ENCODE measurements at places on chromosomes 11 and 22.

DNA sequence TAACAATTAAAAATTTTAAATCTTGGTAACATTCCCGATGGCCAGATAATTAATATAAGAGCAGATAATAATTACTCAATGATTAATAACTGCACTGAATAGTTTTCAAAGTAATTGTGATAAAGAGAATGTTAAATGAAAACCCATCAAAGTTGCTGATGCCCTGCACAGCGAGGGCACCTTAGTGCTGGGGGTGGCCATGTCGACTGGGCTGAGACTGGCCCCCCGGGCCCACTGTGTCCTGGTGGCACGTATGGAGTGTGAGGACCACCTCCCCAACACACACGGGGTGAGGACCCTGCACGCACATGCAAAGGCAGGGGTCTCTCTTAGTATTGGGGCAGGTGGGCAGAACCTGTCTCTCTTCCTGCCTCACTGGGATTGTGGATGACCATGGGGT lies 15.1 kb upstream of the CCDC188 start:
- DNase-seq = no peak

GRCh38 chr11:76916712-76917111 lies 56.0 kb downstream of the ACER3 start:
- DNase-seq = no peak

DNA sequence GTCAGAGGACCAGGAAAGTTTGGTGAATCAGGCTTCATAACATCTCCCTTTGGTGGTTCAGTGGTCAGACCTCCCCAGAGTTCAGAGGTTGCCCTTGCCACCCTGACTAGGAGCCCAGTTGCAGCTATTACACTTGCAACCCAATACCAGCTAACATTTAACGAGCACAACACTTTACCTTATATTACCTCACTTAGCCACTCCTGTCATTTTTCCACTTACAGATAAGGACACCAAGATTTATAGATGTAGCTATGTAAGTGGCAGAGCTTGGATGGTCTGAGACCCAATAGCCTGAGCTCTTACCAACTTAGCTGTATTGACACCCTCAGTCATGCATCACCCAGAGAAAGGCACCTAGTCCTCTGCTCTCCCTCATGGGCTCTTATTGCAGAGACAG lies 234.7 kb downstream of the INSC start:
- no peak for DNase-seq

- DNase-seq = no peak
Observed at GRCh38 chr11:111336582-111337256, 38.4 kb downstream of the POU2AF3 start.

- DNase-seq = no peak
Observed at GRCh38 chr11:120168960-120169681, 31.2 kb upstream of the TRIM29 start.

GRCh38 chr11:112398798-112399478 lies 138.3 kb upstream of the PLET1 start:
- no peak for DNase-seq

DNA sequence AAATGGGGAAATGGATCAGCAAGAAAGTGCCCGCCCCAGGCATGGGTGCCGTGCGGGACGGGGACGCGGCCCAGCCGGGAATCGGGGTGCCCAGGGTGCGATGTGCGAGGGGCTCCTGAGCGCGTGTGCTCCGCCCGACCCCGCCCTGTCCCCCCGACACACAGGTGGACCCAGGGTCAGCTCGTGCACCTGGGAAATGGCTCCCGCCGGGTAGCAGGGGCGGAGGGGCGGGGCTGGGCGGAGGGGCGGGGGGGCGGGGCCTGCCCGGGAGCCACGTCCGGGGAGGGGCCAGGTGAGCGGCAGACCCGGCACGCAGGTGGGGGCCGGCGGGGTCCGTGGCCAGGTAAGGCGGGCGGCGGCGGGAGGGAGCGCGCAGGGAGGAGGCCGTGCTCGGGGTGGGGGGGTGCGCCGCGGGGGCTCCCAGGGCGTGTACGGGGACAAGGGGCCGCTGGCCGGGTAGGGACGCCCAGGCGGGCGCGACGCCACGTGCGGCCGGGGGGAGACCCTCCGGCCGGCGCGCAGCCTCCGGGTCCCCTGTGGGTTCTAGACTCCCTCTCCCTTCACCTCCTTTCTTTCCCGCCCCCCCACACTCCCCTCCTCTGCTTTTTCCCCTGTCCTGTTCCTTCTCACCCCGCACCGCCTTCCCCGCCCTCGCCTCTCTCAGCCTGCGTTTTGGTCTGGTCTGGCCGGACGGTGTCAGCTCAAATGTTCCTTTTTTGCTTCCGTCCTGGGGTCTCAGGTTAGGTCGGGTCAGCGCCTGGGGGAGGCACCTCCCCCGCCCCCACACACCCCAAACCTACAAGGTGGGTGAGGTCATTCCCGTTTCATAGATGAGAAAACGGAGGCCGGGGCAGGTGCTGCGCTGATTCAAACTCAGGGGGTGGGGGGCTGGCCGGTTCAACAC lies at the start of gene ARHGAP8:
Gene ARHGAP8 (plus strand): TSS at position 291 of the 904 bp plus-strand sequence. CDS start 33,953 bp downstream, outside the sequence.
- no peak for DNase-seq

DNA sequence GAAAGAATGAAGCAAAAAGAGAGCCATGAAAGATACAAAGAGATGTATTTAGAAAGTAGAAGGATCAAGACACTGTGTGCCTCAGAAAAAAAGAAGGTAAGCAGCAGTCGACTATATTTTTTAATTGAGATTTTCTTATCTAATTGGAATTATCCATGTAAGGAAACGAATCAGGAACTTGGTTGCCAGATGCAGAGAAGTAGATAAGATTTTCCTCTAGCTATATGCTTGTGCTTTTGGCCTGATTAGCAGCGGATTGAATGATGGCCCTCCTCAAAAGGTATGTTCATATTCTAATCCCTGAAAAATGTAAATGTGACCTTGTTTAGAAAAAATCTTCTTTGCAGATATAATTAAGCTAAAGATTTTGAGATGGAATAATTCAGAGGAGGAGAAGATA lies 43.9 kb upstream of the CARD18 start:
- DNase-seq = no peak

DNA sequence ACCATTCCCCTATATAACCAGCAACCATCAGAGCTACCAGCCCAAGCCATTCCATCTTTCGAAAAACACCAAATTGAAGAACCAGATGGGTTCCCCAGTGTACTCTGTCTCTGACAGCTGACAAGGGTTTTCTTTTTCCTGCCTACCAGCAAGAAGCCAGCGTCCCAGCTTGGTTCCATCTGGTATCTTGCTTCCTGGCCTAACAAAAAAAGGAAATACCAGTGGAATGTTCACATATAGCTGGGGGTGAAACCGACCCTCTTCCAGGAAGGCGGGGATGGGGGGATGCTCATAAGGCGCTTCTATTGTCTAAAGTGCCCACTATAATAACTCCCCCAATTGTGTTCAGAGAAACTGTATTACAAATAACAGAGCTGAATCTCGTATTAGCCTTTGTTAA lies 172.3 kb downstream of the LDLRAD3 start:
- no peak for DNase-seq

- DNase-seq = no peak
Observed at GRCh38 chr11:71129624-71130023, 122.8 kb downstream of the SHANK2 start.

GRCh38 chr11:47603295-47603694 lies 9.1 kb upstream of the C1QTNF4 start:
- no peak for DNase-seq

- no peak for DNase-seq
Observed at GRCh38 chr11:107218123-107219013, 200.1 kb upstream of the GUCY1A2 start.

GRCh38 chr11:16799890-16800289 lies 61.4 kb downstream of the C11orf58 start:
- DNase-seq = no peak

- DNase-seq = no peak
Observed at GRCh38 chr22:22735695-22736611, 91.5 kb downstream of the GGTLC2 start.

DNA sequence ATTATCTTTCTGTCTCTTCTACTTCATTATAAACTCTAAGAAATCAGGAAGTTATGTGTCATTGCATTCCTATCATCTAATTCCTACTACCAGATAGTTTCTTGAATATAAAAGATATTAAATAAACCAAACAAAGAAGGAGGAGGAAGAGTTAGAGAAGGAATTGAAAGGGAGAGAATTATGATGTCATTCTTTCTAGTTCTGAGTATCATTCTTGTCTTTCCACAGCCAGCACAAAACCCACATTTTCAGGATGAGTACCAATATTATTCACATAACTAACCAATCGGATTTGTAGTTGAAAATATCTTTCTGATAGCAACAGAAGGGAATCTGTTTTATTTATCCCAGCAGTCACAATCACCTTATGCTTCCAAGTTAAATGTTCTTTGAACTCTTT lies 13.3 kb downstream of the MS4A13 start:
- no peak for DNase-seq

DNA sequence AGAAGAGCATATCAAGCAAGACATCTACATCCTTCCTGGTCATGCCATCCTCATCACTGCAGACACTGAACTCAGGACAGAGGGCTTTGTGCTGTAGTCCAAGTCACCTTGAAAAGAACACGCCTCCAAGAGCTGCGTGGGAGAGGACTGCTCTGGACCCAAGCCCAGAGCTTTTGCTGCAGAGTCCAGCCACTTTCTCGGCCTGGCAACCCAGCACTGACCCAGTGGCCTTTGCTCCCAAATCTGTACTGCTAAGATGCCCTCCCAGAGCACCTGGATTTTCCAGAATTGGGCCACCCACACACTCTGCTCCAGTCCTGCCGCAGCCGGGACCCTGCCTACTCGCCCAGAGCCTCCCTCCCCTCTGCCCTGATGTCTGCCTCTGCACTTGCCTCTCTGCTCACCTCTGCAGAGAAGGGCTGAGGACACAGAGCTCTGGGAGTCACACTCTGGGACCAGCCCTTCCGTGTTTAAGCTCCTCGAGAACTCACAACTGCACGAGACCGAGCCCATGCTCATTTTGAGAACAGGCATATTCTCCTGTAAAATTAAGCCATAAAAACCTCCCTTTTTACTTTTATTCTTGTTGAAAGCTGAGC lies 83.8 kb upstream of the CSNK2A3 start:
- no peak for DNase-seq

DNA sequence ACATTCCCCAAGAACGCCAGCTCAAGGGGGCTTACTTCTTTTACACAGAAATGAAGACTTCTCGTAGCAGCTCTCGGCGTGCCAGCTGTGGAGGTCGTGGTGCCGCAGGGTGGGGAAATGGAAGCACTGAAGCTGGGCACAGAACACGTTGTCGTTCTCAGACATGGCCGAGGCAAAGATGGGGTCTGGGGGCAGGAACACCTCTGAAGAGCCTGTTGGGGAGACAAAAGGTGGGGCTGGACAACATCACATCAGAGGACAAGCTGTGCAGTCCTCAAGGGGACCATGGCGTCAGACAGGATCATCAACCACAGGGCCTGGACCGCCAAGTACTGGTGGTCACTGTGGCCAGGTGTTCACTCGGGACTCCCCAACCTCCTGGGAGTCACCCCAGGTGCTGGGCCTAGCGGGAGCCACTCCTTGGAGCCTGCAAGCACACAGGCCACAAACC lies 65.2 kb downstream of the DGCR2 start:
- DNase-seq = no peak

- no peak for DNase-seq
Observed at GRCh38 chr22:40452730-40453487, 82.5 kb downstream of the SGSM3 start.

GRCh38 chr11:44309478-44310205 lies at the start of gene ALX4:
TSS of gene ALX4 (minus strand) at chr11:44310139. CDS start at chr11:44310062, 77 bp downstream.
- DNase-seq = no peak

- DNase-seq = no peak
Observed at GRCh38 chr11:20566591-20567434, 32.6 kb upstream of the SLC6A5 start.

DNA sequence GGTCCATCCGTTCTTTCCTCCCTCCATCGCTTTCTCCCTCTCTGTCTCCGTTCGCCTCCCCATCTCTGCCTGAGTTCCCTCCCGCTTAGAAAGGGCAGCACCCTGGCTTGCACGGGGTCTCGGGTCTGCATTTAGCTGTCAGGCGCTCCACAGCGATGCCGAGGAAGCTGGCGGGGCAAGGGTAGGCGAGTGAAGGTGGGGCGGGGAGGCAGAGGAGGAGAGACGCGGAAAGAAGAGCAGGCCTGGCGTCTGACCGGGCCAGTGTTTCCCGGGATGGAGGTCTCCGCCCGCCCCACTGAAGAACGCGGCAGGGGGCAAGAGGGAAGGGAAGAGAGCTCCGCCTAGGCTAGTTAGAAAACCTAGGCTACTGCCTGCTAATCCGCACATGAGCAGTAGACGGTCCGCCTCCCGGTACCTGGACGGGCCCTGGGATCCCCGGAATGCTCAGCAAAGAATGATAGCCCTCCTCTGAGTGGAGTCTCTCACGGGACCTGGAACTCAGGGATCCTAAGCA lies 3922.5 kb upstream of the OR11H1 start:
- DNase-seq = no peak

GRCh38 chr11:61054513-61054912 lies 47.8 kb upstream of the CD5 start:
- DNase-seq = no peak

- no peak for DNase-seq
Observed at GRCh38 chr22:36929621-36930020, 16.2 kb downstream of the CSF2RB start.

DNA sequence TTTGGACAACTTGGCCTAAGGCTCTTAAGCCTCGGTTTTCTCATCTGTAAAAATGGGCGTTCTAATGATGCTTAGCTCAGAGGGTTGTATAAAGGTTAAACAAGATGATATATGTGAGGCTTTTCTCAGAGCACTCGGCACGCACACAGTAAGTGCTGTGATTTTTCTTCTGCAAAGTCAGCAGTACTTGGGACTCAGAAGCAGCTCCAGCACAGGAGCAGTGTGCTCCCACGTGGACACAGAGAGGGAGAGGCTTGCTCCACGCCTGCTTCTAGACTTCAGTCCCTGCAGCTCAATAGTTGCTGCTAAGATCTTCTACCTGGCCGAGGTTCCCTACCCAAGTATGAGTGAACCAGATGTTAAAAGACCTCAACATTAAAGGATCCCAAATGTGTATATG lies 39.9 kb upstream of the PHF21A start:
- no peak for DNase-seq

- no peak for DNase-seq
Observed at GRCh38 chr11:95345651-95346050, 114.6 kb upstream of the SESN3 start.

GRCh38 chr11:38924644-38925043 lies 2326.6 kb upstream of the RAG2 start:
- DNase-seq = no peak

DNA sequence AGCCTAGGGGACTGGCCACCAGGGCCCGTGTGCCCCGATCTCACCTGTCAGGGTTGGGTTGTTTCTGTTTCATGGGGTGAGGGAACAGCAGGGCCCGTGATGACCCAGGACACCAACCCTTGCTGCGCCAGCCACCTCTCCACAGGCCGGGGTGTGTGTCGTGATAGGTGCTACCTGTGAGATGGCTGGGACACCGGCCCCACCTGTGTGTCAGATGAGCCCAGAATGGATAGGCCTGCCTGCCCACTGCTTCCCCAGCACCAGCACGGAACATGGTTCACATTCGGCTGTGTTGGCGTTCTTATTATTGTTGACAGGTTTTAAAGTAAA lies 7.1 kb downstream of the CLDN5 start:
- no peak for DNase-seq

Measured in HS-27A (cell line).